ENCODE measurements at places on chromosomes 7 and 10.

- DNase-seq, result no peak
Measured at GRCh38 chr7:114976666-114977065, 54.8 kb downstream of the MDFIC start.

GRCh38 chr10:3622845-3623621, 162.0 kb downstream of the KLF6 start:
- no peak for DNase-seq

DNA sequence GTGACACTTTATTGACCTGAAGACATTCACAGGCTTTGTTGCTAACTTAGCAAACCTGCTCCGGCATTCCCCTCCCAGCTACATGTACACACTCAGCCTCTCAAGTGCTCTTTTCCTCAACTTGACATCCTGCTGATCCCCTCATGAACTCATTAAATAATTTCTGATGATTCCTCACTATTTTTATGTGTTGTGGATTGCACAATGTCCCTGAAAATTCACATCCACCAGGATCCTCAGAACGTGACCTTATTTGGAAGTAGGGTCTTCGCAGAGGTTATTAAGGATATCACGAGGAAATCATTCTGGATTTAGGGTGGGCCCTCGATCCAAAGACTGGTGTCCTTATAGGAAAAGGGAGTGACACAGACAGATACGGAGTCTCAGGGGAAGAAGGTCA, 27.3 kb downstream of the FIGNL1 start:
- no peak for DNase-seq

- DNase-seq, result no peak
Measured at GRCh38 chr10:92691591-92692079, 1.9 kb downstream of the HHEX start.

- no peak for DNase-seq
Measured at GRCh38 chr7:34096777-34097176, 191.4 kb downstream of the BMPER start.

GRCh38 chr10:27390681-27391080, 113.4 kb upstream of the RAB18 start:
- DNase-seq, result no peak

GRCh38 chr7:151389768-151390597, 19.9 kb downstream of the WDR86 start:
- no peak for DNase-seq

GRCh38 chr7:1864161-1864940, 194.3 kb downstream of the ELFN1 start:
- no peak for DNase-seq

GRCh38 chr10:28367929-28368484, 65.1 kb upstream of the MPP7 start:
- peak; percentile 19 for DNase-seq

DNA sequence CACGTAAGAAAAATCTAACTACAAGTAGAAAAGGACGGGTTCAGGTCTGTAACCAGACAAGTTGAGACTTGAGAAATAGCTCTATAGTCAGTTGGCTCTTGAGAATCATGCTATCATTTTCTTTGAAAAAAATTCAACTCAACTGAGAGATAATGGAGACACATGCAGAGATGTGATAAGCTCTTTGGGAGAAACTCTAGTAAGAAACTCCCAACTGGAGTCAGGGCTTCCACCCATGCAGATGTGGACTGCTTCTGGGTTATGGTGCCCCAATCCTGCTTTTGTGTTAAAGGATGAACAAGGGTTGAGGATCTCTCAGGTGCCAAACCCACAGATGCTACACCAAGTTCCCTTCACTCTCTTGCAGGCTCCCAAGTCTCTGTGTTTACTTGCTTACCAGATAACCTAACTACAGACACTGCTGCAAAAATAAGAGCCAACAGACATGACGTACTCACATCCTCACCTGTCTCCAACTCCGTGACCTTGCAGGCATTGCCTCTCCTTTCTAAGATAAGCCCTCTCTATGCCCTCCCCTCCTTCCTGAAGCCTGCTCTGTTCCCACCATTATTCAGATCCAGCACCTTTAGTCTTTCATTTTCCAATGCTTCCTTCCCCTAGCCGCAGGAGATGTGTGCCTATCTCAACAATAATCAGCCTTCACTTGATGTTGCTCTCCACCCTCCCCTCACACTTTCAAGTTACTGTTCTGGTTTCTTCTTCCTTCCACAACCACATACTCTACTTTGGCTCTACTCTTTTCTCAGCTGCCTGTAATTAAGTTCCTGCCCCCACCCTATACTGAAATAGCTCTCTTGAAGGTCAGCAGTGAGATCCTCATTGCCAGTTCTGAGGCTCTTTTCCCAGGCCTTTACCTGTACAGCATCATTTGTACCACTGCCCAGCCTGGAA, 130.0 kb downstream of the ICA1 start:
- DNase-seq, result peak; percentile 56

Data from effector memory CD4-positive, alpha-beta T cell (primary cell).